Activated CD4-positive, alpha-beta T cell treated with anti-CD3 and anti-CD28 coated beads, Interleukin-2, amount 10 ng/mL, durations not matched to agents 24 days and 14 days (primary cell): ENCODE measurements at places on chromosomes 12 and 14.

- no peak for DNase-seq
These were observed 11.5 kb downstream of the RIMKLB start for GRCh38 chr12:8709124-8709830.

DNA sequence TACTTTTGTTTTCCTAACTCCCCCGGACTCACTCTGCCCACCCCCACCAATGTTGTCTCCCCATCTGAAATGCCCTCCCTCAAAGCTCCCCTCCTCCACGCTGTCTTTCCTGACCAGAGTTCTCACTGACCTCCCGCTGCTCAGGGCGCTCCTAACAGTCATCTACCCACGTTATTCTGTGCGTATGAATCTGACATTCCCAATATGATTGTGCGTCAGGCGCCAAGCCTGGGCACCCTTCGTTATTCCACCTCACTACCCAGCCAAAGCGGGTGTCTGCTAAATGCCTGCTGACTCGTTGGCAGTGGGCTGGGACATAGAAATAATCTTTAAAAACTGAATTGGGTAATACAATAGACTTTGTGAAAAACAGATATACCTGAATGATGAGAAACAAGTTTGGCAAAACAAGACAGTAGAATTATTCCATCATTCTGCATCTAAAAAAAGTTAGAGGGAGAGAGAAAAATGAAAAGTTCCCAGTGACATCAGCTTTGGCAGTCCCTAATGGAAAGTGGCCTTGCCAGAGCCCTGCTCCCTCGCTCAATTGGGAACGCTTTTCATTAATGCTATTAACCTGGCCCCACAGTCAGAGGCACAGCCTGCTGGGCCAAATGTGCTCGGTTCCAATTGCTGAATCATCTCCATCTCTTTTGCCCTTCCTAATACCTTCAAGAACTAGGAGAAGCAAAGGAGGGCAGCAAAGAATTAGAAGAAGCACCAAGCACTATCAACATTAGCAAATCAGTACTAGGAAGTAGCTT is 74.0 kb upstream of the PLXNC1 start:
- DNase-seq = no peak

DNA sequence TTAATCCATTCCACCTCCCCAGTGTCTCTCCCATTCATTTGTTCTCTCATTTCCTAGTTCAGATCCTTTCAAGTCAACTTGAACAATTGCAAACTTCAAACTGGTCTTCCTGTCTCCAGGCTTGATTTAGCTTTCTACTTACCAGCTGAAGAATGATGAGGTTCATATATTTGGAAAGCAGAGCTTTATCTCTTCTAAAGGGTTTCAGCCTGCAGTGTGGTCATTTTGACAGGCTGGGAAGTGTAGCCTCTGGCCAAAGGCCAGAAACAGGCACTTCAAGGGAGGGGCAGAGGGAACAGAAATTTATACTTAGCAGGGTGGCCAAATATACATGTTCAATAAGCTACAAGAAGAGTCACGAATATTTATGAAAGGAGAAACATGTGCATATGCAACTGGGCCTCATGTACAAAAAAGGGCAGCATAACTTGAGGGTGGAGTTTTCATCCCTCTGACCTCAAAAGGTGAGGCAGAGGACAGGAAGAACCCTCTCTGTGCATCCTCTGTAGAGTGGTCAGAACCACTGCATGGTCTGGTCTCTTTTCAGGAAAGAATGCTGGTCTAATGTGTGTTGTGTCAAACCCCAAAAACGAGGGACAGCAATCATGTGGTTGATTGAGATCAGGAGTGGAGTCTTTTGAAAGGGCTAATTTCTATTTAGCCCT is 34.0 kb upstream of the HECTD1 start:
- no peak for DNase-seq

- no peak for DNase-seq
These were observed 275.2 kb downstream of the RAD51B start for GRCh38 chr14:68094752-68095151.

- DNase-seq = no peak
These were observed 234.5 kb upstream of the PLXNC1 start for GRCh38 chr12:93913845-93914244.
